ENCODE measurements at places on chromosomes 12 and 14.

GRCh38 chr12:45406988-45407850 lies 191.3 kb downstream of the ANO6 start:
- DNase-seq, result peak; percentile 47

GRCh38 chr12:89276860-89277259 lies 75.4 kb downstream of the DUSP6 start:
- DNase-seq, result no peak

GRCh38 chr14:90731487-90731886 lies 84.7 kb downstream of the TTC7B start:
- DNase-seq, result no peak

DNA sequence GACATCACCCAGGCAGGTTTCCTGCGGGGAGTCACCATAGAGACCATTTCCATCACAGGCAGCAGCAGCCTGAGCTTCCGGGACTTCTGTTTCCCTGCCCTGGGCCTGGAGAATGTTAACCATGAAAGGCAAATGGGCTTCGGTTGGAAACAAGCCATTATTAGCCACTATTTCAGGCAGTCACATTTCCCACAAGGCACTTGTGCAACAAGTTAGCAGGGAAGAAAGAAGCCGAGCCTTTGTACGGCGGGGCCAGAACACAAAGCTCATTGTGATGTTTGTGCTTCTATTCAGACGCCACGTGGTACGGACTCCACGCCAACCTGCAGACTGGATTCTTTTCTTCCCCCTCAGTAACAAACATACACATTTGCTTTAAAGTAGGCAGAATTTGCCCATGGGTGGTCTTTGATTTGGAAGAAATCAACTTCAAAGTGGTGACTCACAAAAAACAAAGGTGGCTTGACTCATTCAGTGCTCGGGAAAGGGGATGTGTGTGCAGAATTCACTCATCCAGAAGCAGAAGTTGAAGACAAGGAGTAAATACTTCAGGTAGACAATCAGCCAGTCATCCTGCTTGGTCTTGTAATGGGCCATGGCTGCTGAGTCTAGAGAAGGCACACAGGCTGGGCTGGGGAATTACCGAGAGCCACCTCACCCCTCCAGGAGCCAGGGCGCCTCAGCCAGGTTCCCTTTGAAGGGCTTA lies 154.2 kb upstream of the PRMT8 start:
- no peak for DNase-seq

GRCh38 chr12:116339062-116339461 lies 61.6 kb upstream of the MED13L start:
- DNase-seq, result no peak

DNA sequence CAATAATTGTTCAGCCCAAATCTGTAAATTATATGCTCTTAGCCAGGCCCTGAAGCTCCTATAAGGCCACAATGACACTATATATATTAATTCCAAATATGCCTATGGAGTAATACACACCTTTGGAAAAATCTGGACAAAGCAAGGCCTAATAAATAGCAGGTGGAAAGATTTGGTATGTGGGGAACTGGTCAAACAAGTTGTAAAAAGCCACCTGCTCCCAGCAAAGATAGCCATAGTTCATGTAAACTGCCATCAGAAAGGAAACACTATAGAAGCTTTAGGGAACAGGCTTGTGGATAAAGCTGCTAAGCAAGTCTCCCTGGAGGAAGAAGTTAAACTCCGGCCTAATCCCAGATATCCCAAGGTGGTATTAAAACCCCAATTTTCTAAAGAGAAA lies 29.7 kb downstream of the PRMT8 start:
- no peak for DNase-seq

GRCh38 chr14:65554837-65555236 lies 142.3 kb downstream of the FUT8 start:
- DNase-seq, result no peak

DNA sequence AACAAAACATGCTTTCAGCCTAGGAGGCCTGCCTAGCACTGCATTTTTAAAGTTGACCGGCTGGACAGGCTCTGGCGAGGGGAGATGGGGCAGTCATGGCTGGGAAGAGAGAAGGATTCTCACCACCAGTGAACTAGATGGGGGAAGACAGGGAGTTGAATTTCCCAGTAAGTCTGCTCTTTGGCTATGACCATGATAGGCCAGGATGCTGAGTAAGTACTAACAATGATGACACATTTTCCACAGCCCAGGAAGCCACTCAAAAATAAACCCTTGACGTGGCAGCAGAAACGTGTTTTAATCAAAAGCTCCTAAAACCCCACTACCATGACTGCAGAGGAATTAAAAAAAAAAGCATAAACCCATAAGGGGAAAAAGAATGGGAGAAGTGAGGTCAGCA lies 19.0 kb downstream of the KCTD10 start:
- DNase-seq, result no peak

- no peak for DNase-seq
Measured at GRCh38 chr12:72209086-72209485, 63.1 kb upstream of the TRHDE start.

DNA sequence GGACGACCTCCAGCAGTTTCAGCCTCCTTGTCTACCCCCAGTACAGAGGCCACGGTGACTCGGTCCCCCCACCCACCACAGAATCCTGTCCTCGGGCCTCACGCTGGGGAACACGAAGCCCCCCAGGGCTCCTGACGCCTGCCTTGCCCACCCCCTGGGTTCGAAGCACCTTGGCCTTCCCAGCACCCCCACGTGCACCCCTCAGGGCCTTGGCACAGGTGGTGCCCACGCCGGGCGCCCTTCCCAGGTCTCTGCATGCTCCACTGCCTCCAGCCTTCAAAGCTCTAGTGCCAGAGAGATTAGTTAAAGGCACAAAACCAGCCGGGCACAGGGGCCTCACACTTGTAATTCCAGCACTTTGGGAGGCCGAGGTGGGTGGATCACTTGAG lies 61.8 kb downstream of the NOC4L start:
- no peak for DNase-seq

DNA sequence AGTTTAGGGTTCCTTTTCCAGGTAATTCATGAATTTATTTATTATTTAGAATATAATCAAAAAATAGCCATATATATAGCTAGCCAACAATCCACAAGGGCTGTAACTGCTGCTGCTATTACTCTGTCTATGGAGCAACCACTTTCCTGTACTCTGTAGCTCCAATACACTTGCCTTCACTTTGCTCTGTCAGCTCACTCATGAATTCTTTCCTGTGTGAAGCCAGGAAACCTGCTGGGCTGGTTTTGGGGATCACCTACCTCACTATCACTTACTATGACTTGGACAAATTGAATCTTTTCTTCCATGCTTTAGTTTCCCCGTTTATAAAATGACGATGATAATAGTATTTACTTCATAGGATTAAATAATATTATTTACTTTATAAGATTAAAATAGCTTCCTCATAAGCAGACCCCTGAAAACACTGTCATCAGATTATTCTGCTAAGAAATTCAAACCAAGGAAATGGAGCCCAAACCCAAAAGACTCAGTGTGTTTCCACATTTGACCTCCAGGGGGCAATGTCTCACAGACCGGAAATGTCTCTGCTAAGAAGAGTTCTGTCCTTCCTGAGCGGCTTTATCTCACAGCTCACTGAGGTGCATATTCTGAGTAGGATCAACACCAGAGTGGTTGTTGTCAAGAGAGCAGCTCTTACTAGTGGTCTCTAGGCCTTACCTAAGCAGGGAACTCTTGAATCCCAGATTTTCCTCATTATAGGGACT lies 457.1 kb downstream of the DAD1 start:
- DNase-seq, result no peak

DNA sequence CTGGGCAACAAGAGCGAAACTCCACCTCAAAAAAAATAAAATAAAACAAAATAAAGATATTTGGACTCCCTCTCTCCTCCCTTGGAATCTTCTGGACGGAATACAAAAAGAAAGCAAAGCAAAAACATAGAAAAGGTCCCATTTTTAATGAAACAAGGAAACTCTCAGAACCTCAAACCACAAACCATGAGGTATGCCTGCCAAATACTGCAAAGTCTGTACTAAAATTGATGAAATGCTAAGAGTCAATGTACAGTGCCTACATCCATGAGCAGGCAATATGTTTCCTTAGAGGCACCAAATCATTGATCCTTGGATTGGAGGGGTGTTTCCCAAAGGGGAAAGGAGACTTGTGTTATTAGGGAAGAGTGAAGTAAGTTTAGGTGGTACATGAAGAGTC lies 8.2 kb upstream of the RPS6KA5 start:
- DNase-seq, result no peak

Data from NCI-H2107 (cell line).